ENCODE measurements at places on chromosomes 6 and 20.

DNA sequence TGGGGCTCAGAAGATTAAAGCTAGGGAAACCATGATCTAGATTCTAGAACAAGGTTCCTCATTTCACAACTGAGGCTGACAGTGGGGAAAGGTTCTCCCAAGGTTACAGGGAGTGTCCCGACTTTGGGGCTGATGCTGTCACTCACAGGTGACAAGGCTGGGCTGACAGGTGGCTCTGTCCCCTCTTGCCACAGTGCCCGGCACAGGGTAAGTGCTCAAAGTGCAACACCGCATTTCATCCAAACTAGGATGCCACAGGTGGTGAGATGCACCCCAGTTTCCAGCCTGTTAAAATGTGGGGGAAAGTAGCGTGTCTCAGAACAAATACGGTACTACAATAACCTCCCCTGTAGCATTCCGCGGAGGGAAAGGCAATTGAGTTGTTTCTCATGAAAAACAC lies 7.8 kb downstream of the ZBP1 start:
- no peak for DNase-seq

DNA sequence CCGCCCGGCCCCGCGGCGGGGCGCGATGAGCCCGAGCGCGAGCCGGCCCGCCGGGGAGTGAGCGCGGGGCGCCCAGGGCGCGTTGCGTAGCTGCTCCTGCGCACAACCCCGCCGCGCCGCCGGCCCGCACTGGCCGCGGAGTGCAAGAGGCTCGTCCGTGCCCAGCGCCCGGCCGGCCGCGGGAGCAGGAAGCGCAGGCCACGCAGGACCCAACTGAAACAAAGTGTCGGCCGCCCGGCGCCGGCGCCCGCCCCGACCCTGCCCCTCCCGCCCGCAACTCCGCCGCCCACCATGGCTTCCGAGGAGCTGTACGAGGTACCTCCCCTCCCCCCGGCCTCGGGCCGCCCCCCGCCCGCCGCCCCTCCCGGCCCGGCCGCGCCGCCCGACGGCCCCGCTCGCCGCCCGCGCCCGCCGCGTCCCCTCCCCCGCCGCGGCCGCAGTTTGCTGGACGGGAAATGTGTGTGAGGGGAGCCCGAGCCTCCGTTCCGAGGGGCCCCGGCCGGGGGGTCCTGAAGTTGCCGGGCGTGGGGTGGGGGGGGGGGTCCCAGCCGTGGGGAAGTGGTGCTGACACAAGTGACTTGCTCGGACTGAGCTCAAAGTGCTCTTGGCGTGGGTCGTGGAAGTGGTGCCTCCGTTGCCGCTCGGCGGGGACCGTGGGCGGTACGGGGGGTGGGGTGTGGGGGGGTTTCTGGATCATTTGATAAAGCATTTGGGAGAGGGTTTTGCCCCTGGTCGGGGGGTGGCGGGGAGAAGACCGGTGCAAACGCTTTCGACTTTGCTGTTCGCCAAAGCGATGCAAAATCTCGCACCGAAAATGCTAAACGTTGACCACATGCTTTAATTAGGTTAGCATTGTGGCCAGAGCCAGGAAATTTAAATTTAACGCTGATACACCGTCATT lies 539 bp downstream of the CDYL start:
- no peak for DNase-seq

- DNase-seq, result no peak
These were observed 118.5 kb downstream of the SNX5 start for GRCh38 chr20:17849901-17850683.

GRCh38 chr6:132067286-132067685 lies 116.1 kb upstream of the CCN2 start:
- no peak for DNase-seq

DNA sequence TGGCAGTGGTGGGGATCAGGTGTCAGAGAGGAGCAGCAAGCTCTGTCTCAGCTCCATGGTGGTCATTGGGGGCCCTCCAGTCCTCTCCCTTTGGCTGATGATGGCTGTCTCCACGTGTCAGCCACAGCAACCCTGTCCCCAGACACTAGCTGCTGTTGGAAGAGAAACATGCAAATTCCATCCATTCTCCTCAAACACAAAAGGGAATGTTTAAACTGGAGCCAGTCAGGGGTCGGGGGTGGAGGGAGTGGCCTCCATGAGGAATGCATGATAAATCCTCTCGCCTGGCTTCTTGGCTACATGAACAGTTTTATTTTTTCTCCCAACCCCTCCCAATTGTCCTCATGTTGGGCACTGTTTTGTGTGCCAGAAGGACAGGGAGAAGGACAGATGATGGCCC lies 86.4 kb downstream of the EDN3 start:
- DNase-seq, result no peak

GRCh38 chr20:13461849-13462458 lies 176.8 kb downstream of the TASP1 start:
- no peak for DNase-seq

Measured in NCI-H1436 treated with DMSO at 0.1 percent for 48 hours (cell line).